IgD-negative memory B cell (primary cell): ENCODE measurements at places on chromosomes 16 and 17. TPM values are rescaled to one million over a fixed set of nuclear protein-coding genes. Genes with fewer than 3 reads are reported as not detected.

IRF8 gene
- 718 TPM for polyA plus RNA-seq

PYY gene
- not detected for polyA plus RNA-seq

C16orf92 gene
- not detected for polyA plus RNA-seq

ASGR2 gene
- polyA plus RNA-seq: 0.60 TPM

FOXN1 gene
- not detected for polyA plus RNA-seq

TMEM235 gene
- polyA plus RNA-seq: not detected
